ENCODE measurements at places on chromosomes 6 and 20. TPM values are rescaled to one million over a fixed set of nuclear protein-coding genes. Genes with fewer than 3 reads are reported as not detected.

DNA sequence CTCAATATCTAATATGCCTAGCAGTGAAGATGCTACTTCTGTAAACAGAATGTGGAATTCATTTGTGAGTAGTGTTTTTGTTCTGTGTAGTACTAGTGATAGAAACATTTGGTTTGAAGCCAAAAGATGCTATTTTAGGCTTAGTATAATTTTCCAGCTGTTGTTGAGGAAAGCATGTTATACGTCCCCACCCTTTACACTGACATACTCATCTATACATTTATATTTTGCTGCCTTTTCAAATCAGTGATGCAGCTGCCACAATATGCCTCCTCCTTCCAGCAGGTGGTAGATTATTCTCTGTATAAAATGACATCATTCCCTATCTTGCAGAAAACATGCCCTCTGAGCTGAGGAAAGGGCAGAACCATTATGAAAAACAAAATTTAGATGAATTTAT, 1217.6 kb upstream of the GJE1 start:
- H3K4me3 ChIP-seq = no peak overlapping the region
- no peak overlapping the region for H3K27ac ChIP-seq
- H3K36me3 ChIP-seq = no peaks in the 10 kb centered on the region
- H3K4me1 ChIP-seq = no peaks in the 10 kb centered on the region

- H3K27me3 ChIP-seq = peaks cover 11% of the 10 kb centered on the region
- H3K27ac ChIP-seq = no peak overlapping the region
- DNase-seq = no peak
- no peak overlapping the region for H3K4me3 ChIP-seq
- H3K36me3 ChIP-seq = no peaks in the 10 kb centered on the region
Observed at GRCh38 chr6:165922309-165922794, 245.3 kb downstream of the TBXT start.

DNA sequence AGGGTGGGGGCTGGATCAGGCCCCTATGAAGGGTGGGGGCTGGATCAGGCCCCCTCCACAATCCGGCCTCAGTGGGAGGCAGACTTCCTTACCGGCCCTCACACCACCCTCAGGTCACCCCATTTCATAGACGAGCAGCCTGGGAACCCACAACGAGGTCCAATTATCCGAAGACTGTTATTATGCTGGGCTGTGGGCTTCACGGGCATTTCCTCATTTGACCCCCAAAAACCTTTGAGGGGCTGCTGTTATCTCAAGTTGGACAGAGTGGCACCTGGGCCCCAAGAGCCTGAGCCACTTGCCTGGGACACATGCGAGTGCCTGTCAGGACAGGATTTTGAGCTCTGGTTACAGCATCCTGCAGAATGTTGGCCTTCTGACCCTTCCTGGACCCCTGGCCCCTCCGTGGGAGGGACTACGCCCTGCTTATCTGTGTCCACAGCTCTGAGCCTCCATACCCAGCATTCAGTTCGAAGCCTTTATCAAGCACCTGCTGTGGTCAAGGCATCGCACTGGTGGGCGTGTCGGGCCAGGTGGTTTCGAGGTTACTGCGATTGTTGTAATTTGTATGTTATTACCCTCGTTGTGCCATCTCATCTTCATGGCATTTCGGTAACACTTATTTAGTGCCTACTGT, 34.5 kb upstream of the PCMTD2 start:
- H3K27me3 ChIP-seq = peaks cover 61% of the 10 kb centered on the region
- H3K27ac ChIP-seq = no peak overlapping the region
- no peak for DNase-seq
- no peak overlapping the region for H3K4me3 ChIP-seq
- H3K36me3 ChIP-seq = no peaks in the 10 kb centered on the region

GRCh38 chr6:54891536-54891935, 45.0 kb downstream of the FAM83B start:
- no peak overlapping the region for H3K4me3 ChIP-seq
- H3K4me1 ChIP-seq = 0 out of 2 replicates have a peak, but pooled peaks cover 6% of the 10 kb centered on the region
- no peaks in the 10 kb centered on the region for H3K27me3 ChIP-seq
- no peak for DNase-seq

Gene FILIP1
- 0.15 TPM for total RNA-seq

All from PC-9 (cell line).